ENCODE measurements at places on chromosomes 7 and 10.

DNA sequence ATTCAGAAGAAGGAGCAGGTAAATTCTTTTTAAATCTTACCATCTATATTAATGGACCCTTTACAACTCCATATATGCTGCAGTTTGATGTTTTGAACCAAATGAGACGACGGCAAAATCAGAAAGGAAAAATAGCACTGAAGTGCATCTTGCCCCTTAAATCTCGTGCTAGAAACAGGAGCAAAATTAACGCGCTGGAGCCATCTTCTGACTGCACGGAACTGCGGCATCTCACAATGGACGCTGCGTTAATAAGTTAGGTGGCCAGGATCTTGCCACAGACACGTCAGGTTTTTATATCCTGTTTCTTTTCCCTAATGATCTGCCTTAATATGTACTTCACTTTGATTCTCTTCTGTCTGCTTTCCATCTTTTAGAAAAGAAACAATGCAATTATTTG lies 354.5 kb downstream of the TFEC start:
- no peak for DNase-seq

DNA sequence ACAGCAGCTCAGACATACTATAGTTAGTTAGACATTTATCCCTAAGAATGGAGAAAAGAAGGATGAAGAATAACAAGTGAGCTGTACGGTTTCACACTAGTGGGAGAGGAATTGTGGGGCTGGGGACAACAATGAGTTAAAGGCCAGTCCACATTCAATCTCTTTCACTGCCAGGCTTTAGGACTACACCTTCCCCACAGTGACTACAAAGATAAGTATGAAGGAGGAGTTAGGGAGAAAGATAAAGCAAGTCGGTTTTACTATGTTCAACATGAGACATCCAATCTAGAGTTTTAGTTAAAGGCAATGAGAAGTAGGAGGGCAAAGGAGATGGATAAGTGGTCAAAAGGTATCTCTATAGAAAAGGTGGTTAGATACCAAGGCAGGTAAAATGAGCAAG lies 16.3 kb downstream of the ARHGAP12 start:
- no peak for DNase-seq

DNA sequence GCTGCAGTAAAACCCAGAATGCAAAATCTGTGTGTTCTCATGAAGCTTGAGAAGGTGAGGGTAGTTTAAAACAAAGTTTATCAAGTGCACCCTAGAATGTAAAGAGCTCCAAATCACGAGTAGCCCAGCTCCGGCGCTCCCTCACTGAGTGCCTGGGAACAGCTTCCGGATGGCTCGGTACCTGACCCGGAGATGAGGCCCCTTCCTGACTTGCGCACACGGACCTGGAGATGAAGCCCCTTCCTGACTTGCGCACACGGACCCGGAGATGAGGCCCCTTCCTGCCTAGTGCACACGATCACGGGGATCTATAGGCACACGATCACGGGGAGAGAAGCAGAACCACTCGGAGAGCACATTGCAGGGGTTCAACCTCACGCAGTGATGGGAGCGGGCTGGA lies 322.1 kb upstream of the RNF32 start:
- DNase-seq, result no peak

- no peak for DNase-seq
Measured at GRCh38 chr7:43679210-43680068, 49.9 kb downstream of the COA1 start.

- DNase-seq, result no peak
Measured at GRCh38 chr7:6385110-6385781, 62.5 kb downstream of the DAGLB start.

Measured in esophagus squamous epithelium (tissue), 5 donors.